ENCODE measurements at places on chromosomes 3 and 15. TPM values are rescaled to one million over a fixed set of nuclear protein-coding genes. Genes with fewer than 3 reads are reported as not detected.

DNA sequence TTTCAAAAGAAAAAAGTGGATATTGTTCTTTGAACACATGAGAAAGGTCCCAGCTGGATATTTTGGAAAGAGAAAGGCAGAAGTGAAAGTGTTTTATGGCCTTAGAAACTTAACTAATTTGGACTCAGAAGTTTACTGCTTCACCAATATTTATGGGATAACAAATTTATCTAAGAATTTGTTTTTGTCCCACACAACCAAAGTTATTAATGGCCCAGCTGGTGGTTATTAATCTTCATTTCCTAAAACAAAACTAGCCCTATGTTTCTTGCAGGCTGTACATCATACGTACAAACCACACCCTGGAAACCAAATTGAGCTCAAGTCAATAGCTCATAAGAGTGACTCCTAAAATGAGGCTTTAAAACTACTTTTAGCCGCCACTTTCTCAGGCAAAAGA, 372.9 kb upstream of the LMCD1 start:
- DNase-seq = no peak

SHC4 gene
- 3.0 TPM for total RNA-seq

- DNase-seq = no peak
Observed at GRCh38 chr15:57461541-57461940, 85.2 kb downstream of the CGNL1 start.

SH2D7 gene
- 0.28 TPM for total RNA-seq

- no peak for DNase-seq
Observed at GRCh38 chr15:80777137-80777536, 2.0 kb upstream of the CEMIP start.

CRYGS gene
- total RNA-seq = 4.7 TPM

- no peak for DNase-seq
Observed at GRCh38 chr15:83039206-83039605, 27.8 kb upstream of the C15orf40 start.

DNA sequence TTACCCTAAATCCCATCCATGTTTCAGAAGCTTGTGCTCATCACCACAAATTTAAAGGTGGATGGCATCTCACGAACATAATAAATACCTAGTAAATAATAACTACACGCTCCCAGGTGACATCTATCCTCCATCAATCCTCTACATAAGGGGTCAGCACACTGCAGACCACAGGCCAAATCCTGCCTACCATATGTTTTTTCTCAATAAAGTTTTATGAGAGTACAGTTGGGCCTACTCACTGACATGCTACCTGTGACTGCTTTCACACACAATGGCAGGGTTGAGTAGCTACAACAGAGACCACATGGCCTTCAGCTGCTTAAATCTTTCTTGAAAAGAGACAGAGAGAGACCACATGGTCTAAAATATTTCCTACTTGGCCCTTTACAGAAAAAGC, 105.9 kb downstream of the LMLN start:
- no peak for DNase-seq

GRCh38 chr3:124463234-124463633, 267.0 kb upstream of the UMPS start:
- no peak for DNase-seq

GRCh38 chr3:39541917-39542329, 74.4 kb downstream of the MOBP start:
- DNase-seq = no peak

DNA sequence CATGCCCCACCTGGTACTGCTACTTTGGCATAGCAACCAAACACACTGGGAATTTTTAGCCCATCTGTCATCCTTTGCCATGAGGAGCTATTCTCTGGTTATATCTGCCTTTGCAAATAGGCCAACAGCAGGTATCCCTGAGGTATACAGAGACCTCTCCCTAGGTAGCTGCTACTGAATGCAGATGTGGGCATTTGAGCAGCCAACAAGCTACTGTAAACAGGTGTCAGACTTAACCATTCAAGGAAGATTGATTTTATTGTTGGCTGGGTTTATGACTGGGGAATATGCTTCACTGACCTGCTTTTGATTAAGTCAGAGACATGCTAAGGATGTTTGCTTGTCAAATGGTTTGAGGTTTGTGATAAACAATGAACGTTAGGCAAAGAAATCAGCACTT, 183.2 kb downstream of the OXSM start:
- DNase-seq = no peak

GRCh38 chr3:111627092-111627491, 31.9 kb upstream of the ZBED2 start:
- DNase-seq = no peak

DNA sequence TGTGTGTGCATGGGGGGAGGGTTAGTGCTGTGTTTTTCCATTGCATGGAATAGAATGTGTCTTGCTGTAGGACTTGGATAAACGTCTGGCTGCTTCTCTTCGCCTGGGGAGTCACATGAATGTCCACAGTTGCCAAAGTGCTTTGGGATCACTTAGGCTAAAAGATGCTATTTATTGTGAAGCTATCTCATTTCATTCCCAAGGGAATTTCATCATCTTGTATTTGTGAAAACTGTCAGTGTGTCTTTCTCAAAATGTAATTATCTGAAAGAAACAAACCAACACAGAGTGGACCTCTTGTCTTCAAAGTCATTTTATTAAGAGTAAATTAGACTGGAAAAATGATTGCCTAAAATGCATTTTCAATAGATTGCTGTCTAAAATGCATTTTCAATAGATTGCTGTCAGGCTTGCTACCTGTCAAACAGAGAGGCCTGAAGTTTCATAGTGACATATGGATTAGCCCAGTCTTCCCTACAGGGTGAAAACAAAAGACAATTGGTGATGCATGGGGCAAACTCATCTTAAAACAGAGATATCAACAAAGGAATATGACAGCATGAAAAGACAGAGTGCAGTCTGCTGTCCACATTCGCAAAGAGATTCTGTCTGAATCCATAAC, 117.1 kb upstream of the GOLIM4 start:
- DNase-seq = no peak

- DNase-seq = peak; percentile 51
Observed at GRCh38 chr3:23761440-23761896, 44.3 kb upstream of the UBE2E1 start.

- no peak for DNase-seq
Observed at GRCh38 chr15:48681353-48681752, 35.8 kb upstream of the FBN1 start.

EBLN2 gene
- total RNA-seq = 5.1 TPM

MKRN3 gene
- 1.4 TPM for total RNA-seq

CSNK1G1 gene
- 30.5 TPM for total RNA-seq

GRCh38 chr15:72342385-72342784, 22.4 kb upstream of the CELF6 start:
- DNase-seq = peak; percentile 63

GRCh38 chr3:15217841-15218267, 11.8 kb downstream of the CAPN7 start:
- DNase-seq = no peak

PLA2G4D gene
- not detected for total RNA-seq

GRCh38 chr3:66413151-66413751, 87.6 kb downstream of the LRIG1 start:
- DNase-seq = no peak

GRCh38 chr15:65902373-65902772, 33.1 kb downstream of the RAB11A start:
- no peak for DNase-seq
